ENCODE measurements at places on chromosomes 1 and 21.

- DNase-seq = peak; percentile 75
Observed at GRCh38 chr1:1290238-1290731, 10.0 kb downstream of the SCNN1D start.

GRCh38 chr21:45985471-45986315 lies 4.1 kb downstream of the COL6A1 start:
- peak; percentile 5 for DNase-seq

- DNase-seq = no peak
Observed at GRCh38 chr1:230157420-230158390, 90.7 kb downstream of the GALNT2 start.

DNA sequence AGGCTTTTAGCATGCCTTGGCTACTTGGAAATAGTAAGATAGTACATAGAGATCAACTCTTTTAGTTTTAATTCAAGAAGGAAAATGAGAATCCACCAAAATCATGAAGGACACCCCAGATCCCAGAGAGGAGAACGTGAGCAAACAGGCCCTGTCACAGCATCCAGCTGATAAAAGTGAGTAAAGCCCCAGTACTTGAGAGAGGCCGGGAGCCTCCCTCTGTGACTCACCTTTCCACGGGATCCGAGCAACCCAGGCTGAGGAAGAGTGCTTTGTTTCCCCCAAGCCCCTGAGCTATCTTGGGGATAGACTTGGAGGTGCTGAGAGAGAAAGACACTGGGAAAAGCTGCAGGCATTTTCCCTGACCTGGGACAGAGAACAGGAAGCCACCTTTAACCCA lies 238.6 kb downstream of the DUSP10 start:
- DNase-seq = no peak

- DNase-seq = no peak
Observed at GRCh38 chr1:241827264-241827663, 20.7 kb upstream of the EXO1 start.
